ENCODE measurements at places on chromosomes 16 and 17.

- no peak for DNase-seq
Measured at GRCh38 chr17:21008160-21008915, 34.5 kb downstream of the USP22 start.

GRCh38 chr17:17034496-17035075 lies 7.7 kb upstream of the MPRIP start:
- no peak for DNase-seq

DNA sequence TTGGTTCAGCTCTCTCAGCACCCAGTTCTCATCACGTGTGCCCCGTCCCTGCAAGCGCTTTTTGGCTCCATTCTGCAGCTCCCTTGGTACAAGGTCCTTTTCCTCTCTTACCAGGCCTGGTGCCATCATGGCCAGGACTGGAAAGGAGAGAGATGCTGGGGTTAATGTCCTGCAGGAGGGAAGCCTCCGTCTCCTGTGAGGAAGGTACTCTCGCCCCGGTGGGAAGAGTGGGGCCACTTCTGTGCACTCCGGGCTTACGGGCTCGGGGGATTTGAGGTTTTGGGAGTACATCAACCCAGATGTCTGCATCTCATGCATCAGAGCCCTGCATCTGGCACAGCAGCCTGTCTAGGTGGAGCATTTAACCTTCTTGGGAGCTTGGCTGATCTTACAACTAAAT lies 10.1 kb downstream of the CTRB2 start:
- no peak for DNase-seq

DNA sequence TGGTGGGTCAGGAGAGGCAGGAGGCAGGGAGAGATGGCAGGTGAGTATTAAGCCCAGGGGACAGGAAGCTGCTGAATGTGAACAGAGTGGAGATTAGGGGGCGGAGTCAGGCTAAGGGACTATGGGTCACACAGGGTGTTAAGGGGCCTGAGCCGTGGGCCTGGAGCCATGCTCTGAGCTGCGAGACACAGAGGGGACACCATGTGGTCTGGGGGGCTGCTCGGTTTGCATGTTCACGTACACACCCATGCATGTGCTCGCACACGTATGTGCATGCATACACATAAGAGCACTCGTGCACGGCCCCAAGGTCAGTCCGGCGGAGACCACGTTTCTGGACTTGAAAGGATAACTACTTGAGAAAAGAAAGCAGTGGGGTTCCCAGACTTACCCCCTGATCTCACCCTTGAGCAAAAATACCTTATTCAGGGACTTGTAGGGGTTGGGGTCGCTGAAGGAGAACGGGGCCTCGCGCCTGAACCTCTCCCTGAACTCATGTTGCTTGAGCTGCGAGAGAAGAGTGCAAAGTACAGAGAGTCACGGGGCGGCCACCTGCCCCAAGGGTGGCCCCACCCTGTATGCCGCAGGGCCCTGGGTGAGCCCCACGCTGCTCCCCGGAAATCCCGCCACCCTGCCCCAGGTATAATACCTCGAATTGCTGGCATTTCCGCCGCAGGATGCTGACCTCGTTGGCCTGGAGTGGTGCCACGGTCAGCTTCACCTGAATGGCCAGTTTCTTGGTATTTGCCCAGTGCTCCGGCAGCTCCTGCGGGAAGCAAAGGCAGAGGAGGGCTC lies 50.8 kb downstream of the DNAH17 start:
- DNase-seq: no peak

GRCh38 chr16:14223632-14224031 lies 152.5 kb downstream of the MRTFB start:
- DNase-seq: no peak

DNA sequence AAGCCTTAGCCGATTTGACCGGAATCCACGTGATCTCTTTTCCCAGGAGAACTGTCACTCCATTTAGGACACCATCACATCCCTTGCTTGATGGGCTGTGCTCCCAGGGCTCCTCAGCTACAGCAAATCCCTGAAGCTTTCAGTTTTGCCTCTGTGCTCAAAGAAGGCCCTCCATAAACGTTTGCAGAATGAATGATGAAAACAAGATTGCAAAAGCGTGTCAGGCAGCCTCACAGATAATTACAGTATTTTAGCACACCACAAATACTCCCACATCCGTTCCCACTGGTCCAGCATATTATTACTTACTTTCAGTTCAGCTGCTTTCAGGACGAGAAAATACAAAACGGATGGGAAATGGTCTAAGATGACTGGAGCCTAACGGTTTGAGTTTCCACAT lies 84.6 kb downstream of the USP31 start:
- DNase-seq: no peak

- no peak for DNase-seq
Measured at GRCh38 chr17:5115673-5116651, at the start of gene USP6. Gene USP6 (plus strand): TSS chr17:5116032. CDS start chr17:5130368, 14,336 bp downstream.

- no peak for DNase-seq
Measured at GRCh38 chr17:41442739-41443138, 2.0 kb upstream of the KRT38 start.

DNA sequence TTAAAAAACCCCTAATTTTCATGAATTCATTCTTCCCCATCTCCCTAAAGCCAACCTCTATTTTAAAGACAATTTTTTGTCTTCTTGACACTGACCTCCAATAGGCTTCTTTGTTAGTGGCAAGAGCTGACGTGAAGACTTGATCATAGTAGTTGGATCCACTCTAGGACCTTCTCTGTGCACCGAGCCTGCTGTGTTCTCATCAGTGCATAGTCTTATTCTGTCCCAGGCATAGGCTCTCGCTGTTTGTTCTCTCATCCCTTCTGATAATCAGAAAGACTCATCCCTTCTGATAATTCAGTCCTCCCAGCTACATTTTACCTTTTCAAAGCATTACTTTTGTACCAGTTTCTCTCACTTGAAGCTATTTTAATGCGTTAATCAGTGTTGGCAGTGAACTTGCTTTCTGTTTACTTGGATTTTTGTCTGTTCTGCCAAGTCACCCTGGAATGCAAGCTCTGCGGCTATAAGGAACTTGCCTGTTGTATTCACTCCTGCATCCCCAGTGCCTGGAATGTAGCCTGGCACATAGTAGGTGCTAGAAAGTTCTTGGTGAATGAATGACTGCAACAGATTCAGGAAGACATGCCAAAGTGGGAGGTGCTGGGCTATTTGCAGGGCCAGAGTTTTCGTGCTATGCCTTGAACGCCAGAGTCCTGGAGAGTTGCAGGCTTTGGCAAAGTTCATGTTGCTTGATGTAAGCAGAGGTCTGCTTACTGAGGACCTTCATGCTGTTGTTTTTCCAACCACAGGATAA lies 147.6 kb upstream of the MPHOSPH6 start:
- DNase-seq: no peak

DNA sequence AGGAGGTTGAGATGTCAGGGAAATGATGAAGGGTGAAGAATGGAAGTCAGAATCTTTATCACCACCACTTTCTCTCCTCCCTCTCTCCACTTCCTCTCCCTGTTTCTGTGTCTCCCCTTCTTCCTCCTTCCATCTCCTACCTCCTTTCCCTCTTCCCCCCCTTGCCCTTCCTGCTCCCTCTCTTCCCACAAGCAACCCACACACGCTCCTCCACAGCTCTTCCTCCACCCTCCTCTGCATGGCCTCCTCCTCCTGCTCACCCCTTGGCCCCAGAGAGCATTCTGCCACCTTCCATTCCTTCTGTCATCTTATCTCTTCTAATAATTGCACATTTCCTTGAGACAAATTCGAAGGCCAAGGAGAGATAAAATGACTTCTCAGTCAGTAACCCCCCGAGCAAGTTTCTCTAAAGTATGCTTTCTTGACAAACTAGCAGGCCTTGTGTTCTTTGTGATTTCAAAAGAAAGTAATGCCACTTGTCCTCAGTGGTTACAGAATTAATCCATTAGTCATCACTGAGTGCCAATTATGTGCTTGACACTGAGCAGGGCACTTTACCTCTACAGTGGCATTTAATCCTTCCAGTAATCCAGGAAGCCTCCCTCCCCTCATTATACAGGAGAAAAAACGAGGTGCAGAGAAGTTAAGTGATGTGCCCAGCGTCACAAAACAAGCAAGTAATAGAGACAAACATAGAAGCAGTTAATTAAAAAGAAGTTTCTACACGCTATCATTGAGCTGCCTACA lies 72.3 kb upstream of the CCL1 start:
- no peak for DNase-seq

- no peak for DNase-seq
Measured at GRCh38 chr17:17737961-17738894, 57.0 kb downstream of the RAI1 start.

- peak; percentile 17 for DNase-seq
Measured at GRCh38 chr17:181245-182049, at the start of gene DOC2B. Gene DOC2B (minus strand): TSS chr17:181650. CDS start chr17:181479, 171 bp downstream.

- DNase-seq: peak; percentile 80
Measured at GRCh38 chr16:11354733-11355574, 9.7 kb downstream of the RMI2 start.

GRCh38 chr16:78252757-78253156 lies 153.3 kb downstream of the WWOX start:
- DNase-seq: no peak

GRCh38 chr17:7755095-7755890 lies 37.7 kb downstream of the DNAH2 start:
- no peak for DNase-seq

DNA sequence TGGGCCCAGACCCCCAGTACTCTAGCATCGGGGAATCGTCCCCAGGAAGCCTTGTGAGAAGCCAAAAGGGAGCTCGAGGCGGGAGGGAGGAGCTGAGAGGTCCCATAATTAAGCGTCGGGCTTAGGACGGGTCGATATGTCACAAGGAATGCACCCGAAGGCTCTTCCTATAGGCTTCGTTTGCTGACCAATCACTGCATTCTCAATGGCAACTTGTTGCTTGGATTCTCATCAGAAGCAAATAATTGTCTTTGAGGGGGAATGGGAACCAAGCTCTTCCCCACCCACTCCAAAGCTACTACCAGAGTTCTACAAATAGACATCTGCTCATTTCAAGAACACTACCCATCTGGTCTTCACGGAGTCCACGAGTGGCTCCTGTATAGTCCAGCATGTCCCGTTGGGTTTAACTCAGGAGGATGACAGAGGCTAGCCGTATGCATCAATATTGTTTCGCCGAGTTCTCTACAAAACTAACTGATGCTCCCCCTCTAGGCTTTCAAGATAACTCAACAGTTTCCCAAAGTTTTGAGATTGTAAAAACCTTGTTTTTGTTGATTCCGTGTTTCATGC lies 628 bp upstream of the BLMH start:
- DNase-seq: no peak

GRCh38 chr17:82815790-82816305 lies 24.0 kb downstream of the ZNF750 start:
- DNase-seq: no peak

GRCh38 chr17:79623786-79624717 lies 13.2 kb upstream of the RBFOX3 start:
- no peak for DNase-seq

DNA sequence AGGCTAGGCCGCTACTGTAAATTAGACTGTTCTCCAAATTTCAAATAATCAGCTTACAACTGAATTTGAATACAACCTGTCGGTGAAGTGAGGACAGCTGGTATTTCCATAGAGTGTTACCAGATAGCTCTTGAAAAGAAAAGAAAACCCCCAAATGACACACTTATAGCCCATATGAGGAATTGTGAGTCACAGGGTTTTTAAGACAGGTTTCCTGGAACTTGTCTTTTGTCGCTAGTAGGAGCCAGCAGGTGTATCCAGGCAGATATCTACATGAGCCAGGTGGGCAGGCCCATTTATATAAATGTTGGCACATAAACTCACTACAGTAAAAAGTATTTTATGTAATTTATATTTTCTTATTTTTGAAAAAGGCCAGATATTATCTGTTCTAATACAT lies 24.0 kb downstream of the TNRC6A start:
- DNase-seq: no peak

GRCh38 chr16:52526116-52526828 lies 20.7 kb downstream of the TOX3 start:
- no peak for DNase-seq

GRCh38 chr16:50238868-50239301 lies 27.5 kb upstream of the ADCY7 start:
- no peak for DNase-seq

- DNase-seq: no peak
Measured at GRCh38 chr16:87245511-87245910, 71.7 kb downstream of the C16orf95 start.

- no peak for DNase-seq
Measured at GRCh38 chr16:4911970-4912386, 25.0 kb downstream of the PPL start.

DNA sequence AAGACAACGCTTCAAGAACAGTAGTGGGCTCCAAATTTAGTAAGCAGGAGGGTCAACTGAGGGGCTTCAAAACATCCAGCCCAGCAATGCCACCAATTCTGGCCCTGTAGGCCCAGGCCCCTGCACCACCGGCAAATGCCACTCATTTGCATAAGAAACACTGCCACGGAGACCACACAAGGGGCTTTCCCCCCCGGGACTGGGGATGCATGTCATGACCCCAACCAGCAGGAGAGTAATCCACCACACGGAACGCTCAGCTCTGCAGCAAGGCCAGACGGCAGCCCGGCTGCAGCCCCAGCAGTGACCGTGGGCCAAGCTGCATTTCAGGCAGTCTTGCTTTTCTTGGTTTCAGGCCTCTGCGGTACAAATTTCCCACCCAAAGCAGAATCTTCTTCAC lies 14.1 kb downstream of the TMEM11 start:
- no peak for DNase-seq

- DNase-seq: no peak
Measured at GRCh38 chr16:81888520-81889394, 109.7 kb downstream of the PLCG2 start.

GRCh38 chr17:58533616-58534188 lies 19.3 kb upstream of the MTMR4 start:
- DNase-seq: no peak

GRCh38 chr17:73747221-73748002 lies 103.2 kb upstream of the SDK2 start:
- DNase-seq: no peak

- DNase-seq: no peak
Measured at GRCh38 chr16:3148256-3149192, 13.7 kb downstream of the ZNF213 start.

DNA sequence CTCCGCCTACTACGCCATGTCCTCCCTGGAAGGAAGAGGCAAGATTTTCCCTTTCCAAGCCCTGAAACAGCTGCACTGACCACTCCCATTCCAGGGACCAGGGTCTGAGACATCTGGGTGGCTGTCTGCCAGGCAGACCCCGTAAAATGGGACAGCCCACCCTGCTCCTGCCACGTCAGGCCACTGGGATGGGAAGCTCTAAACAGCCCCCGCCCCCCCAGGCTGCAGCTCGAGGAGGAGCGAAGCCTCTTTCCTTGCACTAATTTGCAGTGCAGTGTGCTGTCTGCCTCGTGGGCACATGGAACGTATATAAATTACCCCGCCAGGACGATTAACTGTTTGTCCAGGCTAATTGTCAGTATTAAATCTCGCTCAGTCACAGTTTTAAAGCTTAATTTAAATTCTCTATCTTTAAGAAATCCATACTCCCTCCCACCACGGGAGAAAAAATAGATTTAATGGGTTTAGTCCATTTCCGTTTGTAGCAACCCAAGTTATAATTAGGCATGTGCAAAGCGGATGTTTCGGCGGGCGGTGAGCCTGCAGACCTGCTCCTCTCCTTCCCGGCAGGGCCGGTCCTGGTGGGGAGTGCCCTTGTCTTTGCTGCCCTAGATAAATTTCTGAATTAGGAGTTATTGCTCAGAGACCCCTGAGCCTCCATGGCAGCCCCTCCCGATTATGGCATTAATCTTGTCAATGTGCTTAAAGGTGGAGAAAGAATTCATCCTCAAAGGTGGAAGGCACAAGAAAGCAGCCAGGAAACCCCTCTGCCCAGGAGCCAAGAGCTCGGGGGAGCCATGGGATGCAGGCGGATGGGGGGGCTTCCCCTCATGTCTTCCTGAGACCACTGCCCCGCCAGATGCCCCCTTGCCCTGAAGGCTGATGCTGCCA lies 268.0 kb upstream of the TNRC6C start:
- peak; percentile 27 for DNase-seq
